ENCODE measurements at places on chromosomes 3 and 15.

DNA sequence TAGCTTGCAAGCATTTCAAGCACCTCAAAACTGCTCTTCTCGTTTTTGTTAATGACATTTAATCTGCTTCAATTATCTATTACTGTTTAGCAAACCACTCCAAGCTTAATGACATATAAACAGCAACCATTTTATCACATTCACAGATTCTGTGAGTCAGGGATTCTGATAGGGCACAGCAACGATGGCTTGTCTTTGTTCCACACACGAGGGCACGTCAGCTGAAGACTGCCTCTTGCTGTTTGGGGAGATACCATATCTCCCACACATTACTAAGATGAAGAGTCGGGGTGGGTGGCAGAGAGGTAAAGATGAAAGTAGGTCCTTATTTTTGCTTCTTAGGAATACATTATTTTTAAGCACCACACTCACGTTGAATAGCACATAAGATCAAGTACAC lies 19.3 kb downstream of the CPOX start:
- DNase-seq: no peak

DNA sequence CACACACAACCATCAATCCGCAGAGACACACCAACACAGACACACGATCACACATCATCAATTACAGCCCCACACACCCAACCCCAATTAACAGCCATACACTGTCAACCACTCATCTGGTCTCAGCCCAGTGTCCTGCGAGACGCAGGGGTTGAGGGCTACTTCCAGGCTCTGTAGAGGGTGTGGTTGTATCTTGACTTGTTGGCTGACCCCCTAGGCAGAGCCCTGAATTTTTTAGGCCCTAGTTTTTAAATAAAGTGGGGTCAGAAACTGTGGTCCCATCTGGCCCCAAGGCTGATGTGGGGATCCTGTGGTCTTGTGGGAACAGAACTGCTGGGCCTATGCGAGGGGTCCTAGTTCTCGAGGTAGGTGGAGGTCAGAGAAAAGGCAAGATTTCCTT lies 9.2 kb downstream of the VILL start:
- no peak for DNase-seq

DNA sequence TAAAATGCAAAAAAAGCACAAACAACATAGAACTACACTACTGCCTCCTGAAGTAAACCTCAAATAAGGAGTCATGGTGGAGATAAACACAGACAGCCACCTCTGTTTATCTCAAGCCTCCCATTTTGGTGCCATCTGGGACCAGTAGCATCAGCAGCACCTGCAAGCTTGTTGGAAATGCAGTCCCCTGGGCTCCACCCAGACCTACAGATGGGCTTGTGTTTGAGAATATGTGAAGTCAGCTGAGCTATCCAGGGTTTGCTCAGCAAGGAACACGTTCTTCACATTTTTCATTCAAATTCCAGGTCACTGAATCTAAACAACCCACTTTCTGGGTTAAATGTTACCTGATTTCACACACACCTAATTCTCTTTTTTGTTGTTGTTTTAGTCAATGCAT lies 45.5 kb downstream of the RASGRF1 start:
- DNase-seq: no peak

- peak; percentile 44 for DNase-seq
Observed at GRCh38 chr15:70535071-70535954, 228.0 kb downstream of the UACA start.

DNA sequence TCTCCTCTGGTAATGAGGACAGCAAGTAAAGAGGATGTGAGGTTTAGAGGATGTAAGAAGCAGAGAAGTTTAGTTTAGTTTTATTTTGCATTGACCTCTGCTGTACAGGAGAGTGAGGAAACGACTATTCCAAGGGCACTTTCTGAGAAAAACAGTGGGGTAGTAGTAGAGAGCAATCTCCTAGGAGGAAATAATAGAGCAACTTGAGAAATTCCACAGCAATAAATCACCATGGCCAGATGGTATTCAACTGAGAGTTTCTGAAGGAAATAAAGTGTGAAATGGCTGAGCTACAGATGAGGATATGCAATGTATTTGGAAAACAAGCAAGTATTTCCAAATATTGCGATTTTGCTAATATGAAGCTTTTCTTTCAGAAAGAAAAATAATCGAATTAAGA lies 118.9 kb downstream of the DPH6 start:
- no peak for DNase-seq

DNA sequence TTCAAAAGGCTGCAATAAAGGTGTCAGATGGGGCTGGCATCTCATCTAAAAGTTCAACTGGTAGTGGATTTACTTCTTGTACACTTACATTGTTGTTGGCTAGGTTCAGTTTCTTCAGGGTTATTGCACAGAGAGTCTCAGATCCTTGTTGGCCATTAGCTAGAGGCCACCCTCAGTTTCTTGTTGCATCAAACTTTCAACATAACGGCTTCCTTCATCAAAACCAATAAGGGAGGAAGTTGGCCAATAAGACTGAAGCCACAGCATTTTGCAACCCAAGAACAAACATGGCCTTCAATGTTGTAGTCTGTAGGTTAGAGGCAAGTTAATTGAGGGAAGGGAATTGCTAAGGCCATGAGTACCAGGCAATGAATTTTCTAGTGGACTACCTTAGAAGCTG lies 218.0 kb downstream of the ZBBX start:
- DNase-seq: no peak

- DNase-seq: no peak
Observed at GRCh38 chr15:33040496-33040895, 154.0 kb downstream of the FMN1 start.

DNA sequence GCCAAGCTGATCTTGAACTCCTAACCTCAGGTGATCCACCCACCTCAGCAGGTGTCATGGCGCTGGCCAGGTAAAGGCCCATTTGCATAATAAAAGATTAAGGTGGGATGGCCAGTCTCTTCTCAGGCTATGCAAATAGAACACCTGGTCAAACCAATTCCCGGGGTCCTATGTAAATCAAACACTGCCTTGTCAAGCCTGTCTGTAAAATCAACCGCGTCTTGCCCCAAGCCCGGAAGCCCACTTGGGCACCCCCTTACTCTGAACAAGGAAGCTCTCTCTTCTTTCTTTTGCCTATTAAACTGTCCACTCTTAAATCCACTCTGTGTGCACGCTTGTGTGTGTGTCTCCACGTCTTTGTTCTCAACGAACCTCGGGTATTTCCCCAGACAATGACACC lies 13.0 kb upstream of the POC1A start:
- DNase-seq: no peak

DNA sequence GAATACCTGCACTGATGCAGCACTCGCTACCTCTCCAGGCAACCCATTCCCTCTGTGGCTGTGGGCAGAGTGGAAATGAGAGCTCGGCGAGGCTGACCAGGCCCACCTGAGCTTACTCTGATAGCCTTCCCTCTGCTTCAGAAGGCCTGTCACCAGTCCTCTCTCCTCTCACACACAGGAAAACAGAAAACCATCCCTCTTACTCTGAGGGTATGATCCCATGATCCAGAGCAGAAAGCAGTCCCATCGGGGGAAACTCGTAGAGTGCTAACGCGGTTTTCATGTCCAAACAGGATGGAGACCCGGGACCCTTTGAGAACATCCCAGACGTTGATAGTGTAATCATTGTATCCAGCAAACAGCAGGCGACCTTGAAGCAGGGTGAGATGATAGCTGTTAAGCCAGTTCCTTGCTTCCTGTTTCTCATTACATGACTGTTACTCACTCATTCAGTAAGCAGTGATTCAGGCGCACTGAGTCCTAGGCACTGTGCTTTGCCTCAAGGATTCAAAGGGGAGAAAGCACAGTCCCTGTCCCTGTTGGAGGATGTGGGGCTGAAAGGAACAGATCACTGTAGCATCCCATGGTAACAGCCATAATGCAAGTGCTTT lies 11.8 kb upstream of the BCL2L10 start:
- no peak for DNase-seq

DNA sequence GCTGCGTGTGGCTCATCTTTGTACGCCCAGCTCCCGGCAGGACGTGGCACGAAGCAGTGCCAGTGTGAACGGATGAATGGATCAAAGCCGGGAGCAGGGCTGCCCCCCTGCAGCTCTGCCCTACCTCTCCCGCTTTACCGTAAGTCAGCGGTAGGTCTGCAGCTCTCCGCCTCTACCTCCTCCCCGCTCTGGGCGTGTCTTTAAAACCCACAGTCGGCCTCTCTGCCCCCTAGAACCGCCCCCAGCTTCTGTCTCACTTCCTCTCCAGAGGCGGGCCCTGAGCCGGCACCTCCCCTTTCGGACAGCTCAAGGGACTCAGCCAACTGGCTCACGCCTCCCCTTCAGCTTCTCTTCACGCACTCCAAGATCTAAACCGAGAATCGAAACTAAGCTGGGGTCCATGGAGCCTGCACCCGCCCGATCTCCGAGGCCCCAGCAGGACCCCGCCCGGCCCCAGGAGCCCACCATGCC lies at the start of gene PML:
Gene PML, plus strand, starts transcription at position 304 of the 471 bp plus-strand sequence. Its CDS starts 97 bp downstream, at position 401.
- peak; percentile 87 for DNase-seq

- no peak for DNase-seq
Observed at GRCh38 chr15:26670116-26670515, 102.8 kb downstream of the GABRB3 start.

DNA sequence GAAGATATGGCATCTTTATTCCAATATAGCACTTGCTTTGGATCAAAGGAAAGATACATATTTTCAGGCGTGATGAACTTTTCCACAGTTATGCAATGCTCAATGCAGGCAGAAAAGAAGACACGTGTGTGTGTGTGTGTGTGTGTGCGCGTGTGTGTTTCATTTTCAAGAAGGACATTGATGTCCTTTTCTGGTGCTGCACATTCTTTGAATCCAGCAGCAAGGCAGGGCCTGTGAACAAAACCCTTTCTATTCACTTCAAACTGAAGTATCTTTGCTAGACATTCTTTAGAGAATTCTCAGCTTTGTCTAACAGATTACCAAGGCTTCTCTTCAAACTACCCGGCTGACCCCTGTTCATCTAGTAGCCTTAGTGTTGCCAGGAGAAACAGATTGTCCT lies 124.6 kb downstream of the CD47 start:
- no peak for DNase-seq

- DNase-seq: no peak
Observed at GRCh38 chr3:108296239-108296638, at the start of gene HHLA2. Gene HHLA2, plus strand, starts transcription at chr3:108296548. Its CDS starts 55,266 bp downstream, at chr3:108351814.

DNA sequence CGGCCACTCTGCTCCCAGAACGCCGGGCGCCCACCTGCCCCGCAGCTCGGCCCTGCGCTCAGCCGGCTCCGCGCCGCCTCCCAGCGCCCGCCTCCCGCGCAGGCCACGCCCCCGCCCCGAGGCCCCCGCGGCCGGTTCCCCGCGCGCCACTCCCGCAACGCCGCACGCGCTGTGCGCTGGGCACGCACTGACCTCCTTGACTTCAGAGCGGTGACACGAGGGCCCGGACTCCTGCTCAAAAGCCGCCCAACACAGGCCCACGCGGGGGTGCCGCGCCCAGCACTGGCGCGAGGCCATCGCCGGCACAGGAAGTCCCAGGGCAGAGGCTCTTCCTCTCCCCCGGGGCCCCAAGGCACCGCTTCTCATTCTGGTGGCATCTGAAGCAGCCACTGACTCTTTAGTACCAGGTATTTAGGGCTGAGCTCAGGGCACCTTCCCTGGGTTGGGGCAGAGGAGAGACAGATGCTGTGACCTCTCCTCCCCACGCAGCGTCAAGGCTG lies 12.4 kb downstream of the TNK2 start:
- DNase-seq: peak; percentile 54

GRCh38 chr3:123299581-123299980 lies 97.8 kb downstream of the SEC22A start:
- DNase-seq: no peak

DNA sequence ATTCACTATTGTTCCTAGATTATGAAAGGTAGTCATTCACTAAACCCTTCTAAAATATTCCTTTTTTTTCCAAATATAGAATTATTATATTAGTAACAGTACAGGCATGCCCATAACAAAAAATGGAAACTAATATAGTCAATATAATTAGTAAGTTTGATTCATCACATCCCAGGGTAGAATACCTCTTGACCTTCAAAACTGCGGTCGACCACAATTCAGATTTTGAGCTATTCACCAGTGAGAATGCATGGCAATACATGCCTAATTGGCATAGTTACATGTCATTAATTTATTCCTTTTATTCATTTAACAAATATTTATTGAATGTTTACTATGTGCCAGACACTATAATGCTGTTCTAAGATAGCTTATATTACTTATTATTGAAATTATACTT lies 98.0 kb downstream of the CHL1 start:
- DNase-seq: no peak

GRCh38 chr3:131503320-131503635 lies 507 bp upstream of the MRPL3 start:
- DNase-seq: no peak

GRCh38 chr15:81765816-81766215 lies 280.0 kb downstream of the MEX3B start:
- DNase-seq: no peak

DNA sequence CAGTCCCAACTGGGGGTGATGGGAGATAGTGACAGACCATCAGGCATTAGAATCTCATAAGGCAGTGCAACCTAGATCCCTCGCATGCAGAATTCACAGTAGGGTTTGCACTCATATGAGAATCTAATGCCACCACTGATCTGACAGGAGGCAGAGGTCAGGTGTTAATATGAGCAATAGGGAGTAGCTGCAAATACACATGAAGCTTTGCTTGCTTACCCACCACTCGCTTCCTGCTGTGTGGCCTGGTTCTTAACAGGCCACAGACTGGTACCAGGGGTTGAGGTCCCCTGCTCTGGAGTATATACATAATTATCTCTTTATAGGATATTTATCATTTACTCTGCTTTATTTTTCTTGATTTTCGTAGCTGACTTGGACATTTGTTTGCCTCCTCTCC lies 36.0 kb upstream of the ZMAT3 start:
- no peak for DNase-seq

DNA sequence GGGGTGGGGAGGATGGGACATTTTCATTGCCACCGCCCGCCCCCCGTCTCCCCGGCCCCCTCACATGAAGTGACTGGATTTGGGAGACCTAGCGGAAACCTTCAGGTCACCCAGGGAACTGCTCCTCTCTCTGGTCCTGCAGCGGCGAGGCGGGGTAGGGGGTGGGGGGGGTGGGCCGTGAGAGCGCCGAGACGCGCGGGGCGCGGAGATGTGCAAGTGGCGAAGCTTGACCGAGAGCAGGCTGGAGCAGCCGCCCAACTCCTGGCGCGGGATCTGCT lies 712 bp upstream of the MME start:
- DNase-seq: no peak

DNA sequence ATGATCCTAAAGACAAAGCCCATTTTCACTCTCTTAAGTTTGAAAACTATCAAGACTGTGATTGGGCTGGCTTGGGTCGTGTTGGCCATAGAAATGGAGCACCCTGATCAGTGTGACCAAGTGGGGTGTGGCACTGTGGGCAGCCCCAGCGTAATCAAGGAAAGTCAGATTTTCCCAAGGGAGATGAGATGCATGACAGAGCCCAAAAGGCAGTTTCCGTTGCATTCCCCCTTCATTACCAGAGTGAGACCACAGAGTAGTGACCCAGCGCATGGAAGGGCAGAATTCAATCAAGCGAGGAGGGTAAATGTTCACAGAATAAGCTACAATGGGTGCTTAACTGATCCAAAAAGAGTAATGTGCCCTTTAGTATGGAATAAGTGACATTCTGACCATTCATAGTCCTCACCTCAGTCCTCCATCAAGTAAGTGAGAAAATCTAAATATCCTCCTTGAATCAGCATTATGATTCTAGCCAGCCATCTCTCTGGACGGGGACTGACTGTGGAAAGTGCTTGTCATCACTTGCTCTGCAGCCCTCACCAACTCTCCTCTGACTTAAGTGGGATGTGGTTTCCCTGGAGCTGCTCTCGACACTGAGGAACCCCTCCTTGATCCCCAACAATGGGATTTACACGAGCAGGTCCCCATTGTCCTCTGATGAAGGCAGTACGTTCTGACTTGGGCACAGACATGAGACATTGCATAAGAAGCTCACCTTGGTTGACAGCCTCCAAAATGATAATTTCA lies 430.5 kb downstream of the OCA2 start:
- DNase-seq: no peak

GRCh38 chr15:33188641-33189257 lies 5.8 kb downstream of the FMN1 start:
- DNase-seq: no peak
